ENCODE measurements at places on chromosomes 2 and 18. TPM values are rescaled to one million over a fixed set of nuclear protein-coding genes. Genes with fewer than 3 reads are reported as not detected.

SCYGR6 gene
- not detected for total RNA-seq

CPO gene
- 0.84 TPM for total RNA-seq

B3GNT7 gene
- 3.9 TPM for total RNA-seq

ANKRD29 gene
- total RNA-seq, result 11.9 TPM

CROCC2 gene
- not detected for total RNA-seq

CNGA3 gene
- 1.1 TPM for total RNA-seq

ZNF512 gene
- total RNA-seq, result 16.6 TPM

INPP4A gene
- total RNA-seq, result 30.3 TPM

PLGLB2 gene
- 0.93 TPM for total RNA-seq

AMMECR1L gene
- 22.0 TPM for total RNA-seq

GAL3ST2 gene
- not detected for total RNA-seq

DHRS9 gene
- 2.8 TPM for total RNA-seq

CABYR gene
- total RNA-seq, result 3.1 TPM
